Vagina (tissue), 2 donors: ENCODE measurements at places on chromosomes 16 and 17.

DNA sequence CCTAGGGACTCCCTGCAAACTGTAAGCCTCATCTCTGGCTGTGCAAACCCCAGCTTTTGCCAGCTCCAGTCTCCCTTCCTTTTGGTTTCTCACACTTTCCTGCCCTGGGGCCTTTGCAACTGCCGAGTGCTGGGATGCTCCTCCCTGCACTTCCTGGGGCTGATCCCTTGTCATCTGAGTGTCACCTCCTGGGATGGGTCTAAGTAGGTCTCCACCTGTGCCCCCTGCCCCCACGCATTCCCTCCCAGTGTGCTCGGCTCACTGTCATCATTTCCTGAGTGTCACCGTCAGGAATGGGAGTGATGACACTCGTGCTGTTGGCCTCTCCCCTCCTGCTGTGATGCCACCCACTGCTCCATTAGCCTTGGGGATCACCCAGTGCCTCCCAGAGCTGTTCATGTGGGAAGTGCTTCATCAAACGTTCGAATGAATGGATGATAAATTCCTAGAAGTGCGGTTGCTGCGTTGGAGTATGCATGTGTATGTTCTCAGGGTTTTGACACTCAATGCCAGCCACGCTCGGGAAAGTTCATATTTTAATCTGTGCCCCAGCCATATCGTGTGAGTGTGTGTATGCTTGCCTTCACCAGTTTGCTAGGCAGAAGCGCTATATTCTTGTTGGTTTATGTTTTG, 189.9 kb downstream of the NTN1 start:
- DNase-seq = no peak

DNA sequence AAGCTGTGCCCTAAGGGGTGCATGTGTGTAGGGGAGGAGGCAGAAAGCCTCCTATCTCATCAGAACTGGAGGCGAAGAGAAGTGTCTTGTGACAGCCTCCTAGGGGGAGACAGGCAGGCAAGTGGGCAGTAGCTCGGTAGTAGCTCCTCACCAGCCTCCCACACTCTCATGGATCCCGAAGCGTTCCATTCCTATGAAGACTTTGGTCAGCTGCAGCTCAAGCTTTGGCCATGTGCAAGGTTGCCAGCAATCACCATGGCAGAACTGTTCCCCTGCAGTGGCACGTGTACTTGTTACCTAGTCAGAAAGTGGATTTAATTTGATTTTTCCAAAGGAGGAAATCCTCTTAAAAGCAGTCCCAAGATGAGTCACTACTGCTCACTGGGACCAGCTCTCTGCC, 6.7 kb downstream of the MRPL58 start:
- DNase-seq = no peak

- no peak for DNase-seq
Observed at GRCh38 chr17:74194682-74195081, 8.8 kb upstream of the RPL38 start.

- DNase-seq = no peak
Observed at GRCh38 chr17:76063875-76064546, 8.3 kb downstream of the SRP68 start.

DNA sequence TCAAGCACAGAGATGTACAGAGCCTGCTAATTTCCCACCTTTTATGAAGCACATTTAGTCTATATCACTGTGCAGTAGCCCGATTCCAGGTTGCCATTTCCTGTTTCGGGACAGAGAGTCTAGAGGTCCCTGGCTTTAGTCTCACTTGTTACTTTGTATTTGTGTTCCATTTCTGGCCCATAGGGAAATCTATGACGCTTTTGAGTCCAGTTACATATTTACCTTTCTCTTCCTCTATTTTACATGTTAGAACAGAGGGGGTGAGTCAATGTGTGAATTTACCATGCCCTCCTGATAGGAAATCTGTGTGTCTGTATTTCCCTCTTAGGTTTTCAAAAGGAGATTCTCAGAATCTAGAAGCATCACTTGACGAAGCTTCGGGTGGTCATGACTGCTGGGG, 227.1 kb upstream of the ZFHX3 start:
- DNase-seq = no peak

DNA sequence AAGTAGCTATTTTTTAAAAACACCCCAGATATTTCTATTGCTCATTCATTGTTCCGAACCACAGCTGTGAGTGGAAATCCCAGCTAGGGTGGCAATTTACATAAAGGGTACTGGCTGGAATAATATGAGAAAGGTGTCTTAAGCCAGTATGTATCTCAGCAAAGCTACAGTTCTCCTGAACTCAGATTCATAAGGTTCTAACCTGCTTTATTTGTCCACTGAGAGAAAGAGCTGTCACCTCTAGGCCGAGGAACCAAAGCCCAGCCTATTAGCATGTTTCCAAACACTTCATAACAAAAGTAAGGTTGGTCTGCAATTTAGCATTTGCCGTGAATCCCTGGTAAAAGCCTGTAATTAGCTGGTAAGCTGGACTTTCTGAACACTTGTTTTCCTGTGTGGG, 57.0 kb upstream of the CLEC19A start:
- no peak for DNase-seq

- DNase-seq = no peak
Observed at GRCh38 chr17:62637809-62638208, 10.3 kb downstream of the MRC2 start.

- DNase-seq = no peak
Observed at GRCh38 chr16:61306204-61306603, 730.0 kb downstream of the CDH8 start.

DNA sequence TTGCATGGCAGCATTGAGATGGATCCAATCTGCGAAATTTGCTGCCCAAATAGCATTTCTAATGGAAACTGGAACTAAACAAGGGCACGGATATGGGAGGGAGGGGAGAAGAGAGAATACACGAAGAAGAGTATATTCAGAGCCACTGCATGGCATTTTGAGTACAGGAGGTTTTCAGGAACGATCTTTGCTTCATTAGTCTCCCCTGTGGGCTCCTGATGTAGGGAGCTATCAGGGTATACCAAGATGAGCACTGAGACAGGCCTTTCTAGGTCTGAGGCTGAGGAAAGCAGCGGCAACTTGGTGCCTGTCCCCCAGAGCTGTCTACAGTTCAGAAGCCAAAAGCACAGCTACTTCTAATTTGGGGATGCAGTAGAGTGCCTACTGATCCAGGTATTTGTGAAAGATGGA, 257.7 kb upstream of the PMFBP1 start:
- no peak for DNase-seq

DNA sequence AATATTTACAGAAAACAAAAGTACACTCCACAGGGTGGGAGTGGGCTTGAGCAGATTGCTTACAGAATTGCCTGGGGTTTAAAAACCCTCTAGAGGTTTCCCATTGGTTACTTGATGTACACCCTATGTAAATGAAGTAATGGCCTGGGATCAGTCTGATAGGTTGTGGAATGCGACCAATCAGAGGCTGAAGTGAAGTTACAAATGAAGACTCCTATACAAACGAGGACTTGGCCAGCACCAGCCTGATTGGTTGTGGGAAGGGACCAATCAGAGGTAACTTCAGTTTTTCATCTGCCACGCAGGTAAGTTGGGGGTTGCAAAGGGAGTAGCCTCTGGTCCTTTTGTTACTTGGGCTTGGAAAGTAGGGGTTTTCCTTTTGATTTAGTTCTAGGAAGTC, 8.8 kb downstream of the EEF2K start:
- no peak for DNase-seq

GRCh38 chr16:533391-534123, 6.0 kb downstream of the CAPN15 start:
- DNase-seq = no peak

- no peak for DNase-seq
Observed at GRCh38 chr17:42129109-42129837, 6.7 kb downstream of the HSPB9 start.

- no peak for DNase-seq
Observed at GRCh38 chr17:21280081-21280518, 4.4 kb upstream of the MAP2K3 start.

- DNase-seq = no peak
Observed at GRCh38 chr16:56347670-56348069, 77.7 kb downstream of the AMFR start.

- no peak for DNase-seq
Observed at GRCh38 chr17:37736428-37736827, 8.4 kb downstream of the HNF1B start.

DNA sequence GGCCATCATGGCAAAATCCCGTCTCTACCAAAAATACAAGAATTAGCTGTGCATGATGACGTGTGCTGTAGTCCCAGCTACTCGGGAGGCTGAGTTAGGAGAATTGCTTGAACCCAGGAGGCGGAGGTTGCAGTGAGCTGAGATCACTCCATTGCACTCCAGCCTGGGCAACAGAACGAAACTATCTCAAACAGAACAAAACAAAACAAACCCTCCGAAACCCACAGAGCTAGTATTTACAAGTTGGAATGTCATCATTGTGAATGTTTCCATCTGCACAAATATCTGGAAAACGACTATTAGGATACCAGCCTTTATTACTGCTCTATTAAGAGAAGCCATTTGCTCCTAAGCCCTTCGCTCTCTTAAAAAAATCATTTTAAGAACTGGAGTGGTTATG, 26.0 kb downstream of the SMARCE1 start:
- no peak for DNase-seq

- DNase-seq = no peak
Observed at GRCh38 chr16:3470723-3471122, 24.6 kb downstream of the C16orf90 start.

GRCh38 chr17:44642834-44643233, 13.4 kb upstream of the MEIOC start:
- no peak for DNase-seq

GRCh38 chr16:66359811-66360608, 6.5 kb upstream of the CDH5 start:
- DNase-seq = no peak

DNA sequence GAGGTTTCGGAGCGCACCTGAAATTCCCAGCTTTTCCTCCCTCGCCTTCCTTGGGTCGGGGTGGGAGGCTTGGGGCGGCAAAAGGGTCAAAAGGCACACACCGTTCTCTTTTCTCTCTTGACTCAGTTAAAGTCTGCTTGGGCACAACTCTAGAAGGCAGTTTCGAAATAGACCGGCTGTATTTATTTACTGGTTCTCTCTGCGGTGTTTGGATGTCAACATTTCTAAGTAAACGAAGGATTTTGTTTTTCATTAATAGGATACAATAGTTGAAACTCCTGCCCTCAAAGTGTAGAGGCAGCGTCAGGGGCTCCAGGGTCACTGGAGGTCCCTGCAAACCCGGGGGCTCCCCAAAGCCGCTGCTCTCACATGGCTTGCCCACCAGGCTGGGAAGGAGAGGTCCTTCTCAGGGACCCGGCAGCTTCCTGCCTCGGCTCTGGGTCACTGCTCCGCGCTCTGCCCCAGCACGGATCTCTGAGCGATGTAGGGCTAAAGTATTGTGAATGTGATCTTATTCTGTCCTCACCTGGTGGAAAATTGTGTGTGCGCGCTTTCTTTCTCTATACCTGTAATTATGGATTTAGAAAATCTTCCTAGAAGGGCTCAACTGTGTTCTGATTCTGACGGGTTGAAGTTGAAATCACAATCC, 952 bp downstream of the BMERB1 start:
- no peak for DNase-seq

GRCh38 chr16:88412766-88413165, 30.0 kb downstream of the ZNF469 start:
- no peak for DNase-seq

GRCh38 chr17:39667262-39667944, 850 bp upstream of the PNMT start:
- DNase-seq = no peak

DNA sequence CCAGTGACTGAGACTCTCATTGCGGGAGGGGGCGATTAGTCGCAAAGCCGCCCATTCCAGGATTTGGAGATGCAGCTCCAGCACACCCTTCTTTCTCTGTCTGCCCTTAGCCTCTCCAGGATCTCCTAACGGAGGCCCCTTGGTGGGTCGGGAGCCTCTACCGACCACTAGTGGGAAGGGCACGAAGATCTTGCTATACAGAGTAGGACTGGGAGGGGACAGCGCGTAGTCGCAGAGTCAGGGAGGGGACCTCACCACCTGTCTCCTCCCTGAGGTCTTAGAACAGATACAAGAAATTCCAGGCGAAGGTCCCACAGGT, 588 bp upstream of the SMTNL2 start:
- no peak for DNase-seq
